Neural progenitor cell (in vitro differentiated cells): ENCODE measurements at places on chromosomes 5 and 9.

GRCh38 chr5:167261309-167262100, 1029.9 kb upstream of the WWC1 start:
- H3K4me1 ChIP-seq = no peaks in the 10 kb centered on the region
- H3K27ac ChIP-seq = no peak overlapping the region
- no peak overlapping the region for H3K4me3 ChIP-seq
- H3K36me3 ChIP-seq = no peaks in the 10 kb centered on the region
- no peaks in the 10 kb centered on the region for H3K27me3 ChIP-seq

- no peaks in the 10 kb centered on the region for H3K36me3 ChIP-seq
- H3K27me3 ChIP-seq = no peaks in the 10 kb centered on the region
Measured at GRCh38 chr9:6975198-6975597, 217.4 kb downstream of the KDM4C start.

DNA sequence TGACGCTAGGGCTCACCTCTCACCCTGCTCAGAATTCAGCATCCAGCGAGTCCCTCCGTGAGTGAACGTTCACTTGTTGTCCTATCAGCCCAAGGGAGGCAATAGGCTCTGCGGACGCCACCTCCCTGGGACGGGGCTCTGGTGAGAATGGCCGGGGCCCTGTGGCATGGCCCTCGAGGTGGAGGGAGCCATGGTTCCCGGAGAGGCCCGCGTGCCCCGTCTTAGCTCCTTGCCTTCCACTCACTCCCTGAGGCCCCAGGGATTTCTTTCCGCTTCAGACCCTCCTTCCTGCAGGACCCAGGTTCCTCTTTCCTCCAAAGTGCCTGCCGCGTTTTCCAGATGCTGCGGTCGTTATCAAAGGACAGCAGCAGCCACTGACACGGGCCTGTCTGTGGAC, 21.5 kb downstream of the EXOC3 start:
- H3K4me3 ChIP-seq = no peak overlapping the region
- no peaks in the 10 kb centered on the region for H3K4me1 ChIP-seq
- DNase-seq = no peak
- H3K27ac ChIP-seq = no peak overlapping the region
- H3K36me3 ChIP-seq = no peaks in the 10 kb centered on the region
- no peaks in the 10 kb centered on the region for H3K27me3 ChIP-seq

- no peaks in the 10 kb centered on the region for H3K36me3 ChIP-seq
- no peak for DNase-seq
- no peak overlapping the region for H3K27ac ChIP-seq
- H3K4me3 ChIP-seq = no peak overlapping the region
- H3K4me1 ChIP-seq = no peaks in the 10 kb centered on the region
- no peaks in the 10 kb centered on the region for H3K27me3 ChIP-seq
Measured at GRCh38 chr9:5499157-5499556, 11.2 kb upstream of the PDCD1LG2 start.

DNA sequence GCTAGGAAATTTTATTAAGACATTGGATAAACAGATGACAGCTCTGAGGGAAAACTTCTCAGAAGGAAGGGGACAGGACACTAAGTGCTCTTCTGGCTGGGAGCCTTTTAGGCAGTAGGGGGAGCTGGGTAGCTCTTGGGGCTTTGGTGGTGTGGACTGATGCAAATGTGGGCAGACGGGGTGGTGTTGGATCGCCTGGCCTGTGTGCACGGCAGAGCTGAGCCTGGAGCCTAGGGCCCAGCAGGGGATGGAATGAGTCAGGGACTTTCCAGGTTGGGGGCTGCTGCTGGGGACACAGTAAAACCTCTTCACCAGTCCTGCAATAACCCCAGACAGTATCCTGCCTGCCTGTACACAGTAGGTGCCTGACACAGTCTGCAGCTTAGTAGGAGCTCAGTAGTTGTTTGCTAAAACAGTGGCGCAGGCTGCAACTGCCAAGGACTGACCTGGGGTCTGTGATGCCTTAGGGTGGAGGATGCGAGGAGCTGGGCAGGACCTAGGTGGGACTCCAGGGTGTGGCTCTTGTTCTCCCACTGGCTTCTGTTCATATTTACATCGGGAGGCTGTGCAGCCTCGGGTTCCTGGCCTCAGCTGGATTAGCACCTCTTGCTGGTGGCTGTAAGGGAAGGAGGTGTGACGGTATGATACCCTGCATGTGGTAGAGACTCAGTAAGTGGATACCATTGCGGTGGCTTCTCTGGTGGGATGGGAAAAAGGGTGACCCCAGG, 83.8 kb downstream of the DAB2IP start:
- peak overlapping the region; percentile 63 for H3K4me3 ChIP-seq
- peaks cover 39% of the 10 kb centered on the region for H3K4me1 ChIP-seq
- H3K36me3 ChIP-seq = no peaks in the 10 kb centered on the region
- H3K27me3 ChIP-seq = peaks cover 10% of the 10 kb centered on the region

DNA sequence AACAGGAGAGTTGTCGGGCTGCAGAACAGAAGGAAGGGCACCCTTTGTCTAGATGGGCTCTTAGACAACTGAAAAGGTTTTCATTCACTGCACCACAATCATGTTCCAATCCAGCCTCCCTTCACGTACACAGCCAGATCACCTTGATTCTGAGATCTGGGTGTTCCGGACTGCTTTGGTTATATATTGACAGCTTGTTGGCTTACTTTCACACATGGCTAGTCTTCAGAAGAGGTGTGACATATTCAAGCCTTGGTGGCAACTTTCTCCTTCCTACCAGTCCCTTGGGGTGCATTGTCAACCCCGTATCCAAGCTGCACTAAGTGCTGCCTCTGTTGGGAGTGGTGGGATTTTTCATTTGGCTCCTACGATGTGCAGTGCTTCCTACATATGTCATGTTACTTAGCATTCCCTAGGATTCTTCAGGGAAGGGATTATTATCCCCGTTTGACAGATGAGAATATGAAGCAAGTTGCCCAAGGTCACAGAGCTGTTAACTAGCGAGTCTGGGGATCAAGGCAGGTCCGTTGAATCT, 100.6 kb downstream of the LIFR start:
- no peak for DNase-seq
- H3K27me3 ChIP-seq = no peaks in the 10 kb centered on the region
- H3K27ac ChIP-seq = no peak overlapping the region
- no peaks in the 10 kb centered on the region for H3K36me3 ChIP-seq
- peaks cover 5% of the 10 kb centered on the region for H3K4me1 ChIP-seq
- H3K4me3 ChIP-seq = no peak overlapping the region

DNA sequence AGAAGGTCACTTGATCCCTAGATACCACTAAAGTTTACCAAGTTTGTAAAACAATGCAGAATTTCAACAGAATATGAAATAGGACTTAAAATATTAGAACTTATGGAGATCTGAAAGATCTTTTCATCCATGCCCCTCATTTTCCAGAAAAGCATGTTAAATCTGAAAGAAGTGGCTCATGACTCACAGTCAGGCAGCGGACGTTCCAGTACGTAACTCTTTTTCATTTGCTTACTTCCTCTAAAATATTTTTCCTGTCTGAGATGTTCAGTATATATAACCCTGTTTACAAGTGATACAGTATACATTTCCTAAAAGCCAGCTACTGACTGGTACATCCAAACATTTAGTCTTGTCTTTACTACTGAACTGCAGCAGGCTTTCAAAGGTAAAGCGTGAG, 22.3 kb downstream of the FBXW2 start:
- no peak overlapping the region for H3K4me3 ChIP-seq
- DNase-seq = no peak
- H3K4me1 ChIP-seq = no peaks in the 10 kb centered on the region
- H3K36me3 ChIP-seq = peaks cover 14% of the 10 kb centered on the region

GRCh38 chr9:114387680-114388356, at the start of gene AKNA:
AKNA (minus strand) TSS chr9:114387982; CDS start chr9:114381333, 6,649 bp downstream.
- H3K4me1 ChIP-seq = peaks cover 54% of the 10 kb centered on the region
- H3K4me3 ChIP-seq = peak within 1 kb of the TSS; percentile 34
- peak within 1 kb of the TSS; percentile 2 for H3K27ac ChIP-seq
- peak; percentile 85 for DNase-seq

GRCh38 chr9:16526380-16526779, 344.1 kb downstream of the BNC2 start:
- no peaks in the 10 kb centered on the region for H3K4me1 ChIP-seq
- no peak overlapping the region for H3K27ac ChIP-seq
- H3K27me3 ChIP-seq = no peaks in the 10 kb centered on the region
- no peak overlapping the region for H3K4me3 ChIP-seq
- H3K36me3 ChIP-seq = no peaks in the 10 kb centered on the region
- DNase-seq = no peak

GRCh38 chr5:64570395-64570996, 64.7 kb downstream of the RGS7BP start:
- no peaks in the 10 kb centered on the region for H3K4me1 ChIP-seq
- no peaks in the 10 kb centered on the region for H3K27me3 ChIP-seq
- DNase-seq = no peak
- H3K4me3 ChIP-seq = no peak overlapping the region
- no peaks in the 10 kb centered on the region for H3K36me3 ChIP-seq

DNA sequence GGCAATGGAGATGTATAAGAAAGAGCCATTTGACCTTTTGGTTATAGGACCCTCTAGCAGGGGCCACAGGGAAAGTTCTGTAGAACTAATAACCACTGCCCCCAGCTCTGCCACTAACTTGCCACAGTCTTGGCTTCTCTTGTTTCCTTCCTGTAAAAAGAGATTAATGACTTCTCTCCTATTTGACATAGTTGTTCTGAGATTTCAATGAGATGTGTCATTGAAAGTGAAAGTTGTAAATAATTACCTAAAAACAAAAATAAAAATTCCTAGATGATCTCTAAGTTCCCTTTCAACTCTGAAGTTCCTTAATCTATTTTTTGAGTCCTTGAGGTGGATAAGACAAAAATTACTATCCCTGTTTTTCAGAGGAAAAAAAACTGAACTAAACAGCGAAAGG, 1.4 kb upstream of the KIF12 start:
- DNase-seq = no peak
- H3K27ac ChIP-seq = no peak overlapping the region
- H3K4me3 ChIP-seq = no peak overlapping the region

DNA sequence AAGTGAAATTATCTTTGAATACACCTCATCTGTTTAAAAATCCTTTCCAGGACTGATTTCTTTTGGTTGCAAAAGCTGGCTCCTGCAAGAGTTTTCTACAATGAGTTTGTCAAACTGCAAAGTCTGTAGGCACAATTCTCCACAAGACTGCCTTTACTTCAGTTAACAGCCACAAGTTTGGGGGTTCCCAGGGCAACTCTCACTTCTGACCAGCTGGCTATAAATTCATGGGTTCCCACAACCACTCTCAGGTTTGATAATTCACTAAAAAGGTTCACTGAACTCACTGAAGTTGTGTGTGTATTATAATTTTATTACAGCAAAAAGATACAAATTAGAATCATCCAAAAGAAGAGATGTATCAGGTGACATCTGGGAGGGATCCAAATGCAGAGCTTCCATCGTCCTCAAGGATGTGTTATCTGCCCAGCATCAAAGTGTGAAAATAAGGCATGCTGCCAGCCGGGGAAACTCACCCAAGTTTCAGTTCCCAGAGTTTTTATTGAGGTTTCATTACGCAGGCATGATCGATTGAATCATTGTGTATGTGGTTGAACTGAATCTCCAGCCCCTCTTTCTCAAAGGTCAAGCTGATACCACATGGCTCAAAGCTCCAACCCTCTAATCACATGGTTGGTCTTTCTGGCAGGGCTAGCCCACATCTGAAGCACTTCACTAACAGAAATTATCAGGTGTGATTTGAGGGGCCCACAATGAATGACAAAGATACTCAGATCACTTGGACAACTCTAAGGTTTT, 19.0 kb upstream of the PSIP1 start:
- no peaks in the 10 kb centered on the region for H3K36me3 ChIP-seq
- no peak for DNase-seq
- H3K27ac ChIP-seq = no peak overlapping the region
- H3K4me1 ChIP-seq = no peaks in the 10 kb centered on the region
- no peaks in the 10 kb centered on the region for H3K27me3 ChIP-seq

DNA sequence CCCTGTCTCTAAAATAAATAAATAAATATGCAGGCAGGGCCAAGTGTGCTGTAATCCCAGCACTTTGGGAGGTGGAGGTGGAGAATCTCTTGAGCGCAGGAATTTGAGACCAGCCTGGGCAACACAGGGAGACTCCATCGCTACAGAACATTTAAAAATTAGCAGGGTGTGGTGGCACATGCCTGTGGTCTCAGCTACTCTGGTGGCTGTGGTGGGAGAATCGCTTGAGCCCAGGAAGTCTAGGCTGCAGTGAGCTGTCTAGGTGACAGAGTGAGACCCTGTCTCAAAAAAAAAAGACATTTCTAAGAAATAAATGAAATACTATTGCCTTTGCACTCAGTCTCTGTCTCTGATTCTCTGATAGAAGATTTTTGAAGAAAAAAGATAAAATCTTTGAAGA, 1.2 kb upstream of the PCDHGA10 start:
- peak overlapping the region; percentile 11 for H3K4me3 ChIP-seq
- DNase-seq = no peak
- peaks cover 12% of the 10 kb centered on the region for H3K36me3 ChIP-seq
- H3K27ac ChIP-seq = no peak overlapping the region
- H3K4me1 ChIP-seq = no peaks in the 10 kb centered on the region
- peaks cover 8% of the 10 kb centered on the region for H3K27me3 ChIP-seq

DNA sequence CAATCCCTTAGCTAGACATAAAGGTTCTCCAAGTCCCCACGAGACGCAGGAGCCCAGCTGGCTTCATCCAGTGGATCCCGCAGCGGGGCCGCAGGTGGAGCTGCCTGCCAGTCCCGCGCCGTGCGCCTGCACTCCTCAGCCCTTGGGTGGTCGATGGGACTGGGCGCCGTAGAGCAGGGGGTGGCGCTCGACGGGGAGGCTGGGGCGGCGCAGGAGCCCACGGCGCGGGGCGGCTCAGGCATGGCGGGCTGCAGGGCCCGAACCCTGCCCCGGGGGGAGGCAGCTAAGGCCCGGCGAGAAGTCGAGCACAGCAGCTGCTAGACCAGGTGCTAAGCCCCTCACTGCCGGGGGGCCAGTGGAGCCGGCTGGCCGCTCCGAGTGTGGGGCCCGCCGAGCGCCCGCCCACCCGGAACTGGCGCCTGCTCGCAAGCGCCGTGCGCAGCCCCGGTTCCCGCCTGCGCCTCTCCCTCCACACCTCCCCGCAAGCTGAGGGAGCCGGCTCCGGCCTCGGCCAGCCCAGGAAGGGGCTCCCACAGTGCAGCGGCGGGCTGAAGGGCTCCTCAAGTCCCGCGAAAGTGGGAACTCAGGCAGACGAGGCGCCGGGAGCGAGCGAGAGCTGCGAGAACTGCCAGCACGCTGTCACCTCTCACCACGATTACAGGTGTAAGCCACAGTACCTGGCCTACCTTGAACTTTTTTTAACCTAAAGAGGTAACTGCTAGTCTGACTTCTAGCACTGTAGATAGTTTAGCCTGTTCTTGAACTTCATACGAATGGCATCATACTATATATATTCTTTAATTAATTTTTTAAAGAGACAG, 35.5 kb downstream of the PTGS1 start:
- peaks cover 40% of the 10 kb centered on the region for H3K27me3 ChIP-seq
- H3K4me3 ChIP-seq = peak overlapping the region; percentile 38
- H3K27ac ChIP-seq = no peak overlapping the region

- no peak for DNase-seq
- no peaks in the 10 kb centered on the region for H3K27me3 ChIP-seq
- no peak overlapping the region for H3K27ac ChIP-seq
- no peaks in the 10 kb centered on the region for H3K4me1 ChIP-seq
- no peak overlapping the region for H3K4me3 ChIP-seq
- H3K36me3 ChIP-seq = no peaks in the 10 kb centered on the region
Measured at GRCh38 chr5:44997506-44997905, 188.8 kb downstream of the MRPS30 start.

GRCh38 chr5:138054847-138055558, 22.1 kb upstream of the FAM13B start:
- peaks cover 13% of the 10 kb centered on the region for H3K4me1 ChIP-seq
- peak; percentile 63 for DNase-seq
- no peak overlapping the region for H3K27ac ChIP-seq
- no peaks in the 10 kb centered on the region for H3K27me3 ChIP-seq

GRCh38 chr9:109969011-109969410, 189.0 kb downstream of the PALM2AKAP2 start:
- H3K4me3 ChIP-seq = no peak overlapping the region
- H3K27me3 ChIP-seq = no peaks in the 10 kb centered on the region
- peaks cover 12% of the 10 kb centered on the region for H3K4me1 ChIP-seq
- no peak overlapping the region for H3K27ac ChIP-seq

- no peak for DNase-seq
- H3K27me3 ChIP-seq = no peaks in the 10 kb centered on the region
- no peak overlapping the region for H3K4me3 ChIP-seq
Measured at GRCh38 chr5:175747539-175748060, 89.7 kb downstream of the HRH2 start.
